Left ventricle myocardium superior (tissue), 1 donor: ENCODE measurements at places on chromosomes 12 and 14. TPM values are rescaled to one million over a fixed set of nuclear protein-coding genes. Genes with fewer than 3 reads are reported as not detected.

Gene SLC38A4
- total RNA-seq = 2.1 TPM

- DNase-seq = no peak
These were observed 179.2 kb downstream of the CCDC91 start for GRCh38 chr12:28369483-28369882.

DNA sequence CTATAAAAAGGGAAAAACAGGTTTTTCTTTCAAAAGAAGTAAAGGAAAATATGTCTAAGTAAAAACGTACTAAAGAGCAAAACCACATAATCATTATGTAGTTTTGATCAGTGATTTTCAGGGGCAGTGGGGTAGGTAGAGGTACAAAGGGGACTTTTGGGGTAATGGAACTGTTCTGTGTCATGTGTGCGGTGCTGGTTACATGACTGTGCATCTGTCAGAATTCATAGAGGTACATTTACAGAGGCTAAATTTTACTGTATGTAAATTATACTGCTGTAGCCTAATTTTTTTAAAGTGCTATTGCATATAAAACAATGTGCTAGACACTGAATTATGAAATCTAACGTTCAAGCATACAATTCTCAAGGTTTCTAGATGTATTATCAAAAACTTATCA, 2.0 kb downstream of the ESR2 start:
- DNase-seq = no peak

- DNase-seq = no peak
These were observed 193.3 kb downstream of the TMEM117 start for GRCh38 chr12:44029194-44029593.

GRCh38 chr12:104352106-104352713, 48.7 kb downstream of the EID3 start:
- no peak for DNase-seq

DNA sequence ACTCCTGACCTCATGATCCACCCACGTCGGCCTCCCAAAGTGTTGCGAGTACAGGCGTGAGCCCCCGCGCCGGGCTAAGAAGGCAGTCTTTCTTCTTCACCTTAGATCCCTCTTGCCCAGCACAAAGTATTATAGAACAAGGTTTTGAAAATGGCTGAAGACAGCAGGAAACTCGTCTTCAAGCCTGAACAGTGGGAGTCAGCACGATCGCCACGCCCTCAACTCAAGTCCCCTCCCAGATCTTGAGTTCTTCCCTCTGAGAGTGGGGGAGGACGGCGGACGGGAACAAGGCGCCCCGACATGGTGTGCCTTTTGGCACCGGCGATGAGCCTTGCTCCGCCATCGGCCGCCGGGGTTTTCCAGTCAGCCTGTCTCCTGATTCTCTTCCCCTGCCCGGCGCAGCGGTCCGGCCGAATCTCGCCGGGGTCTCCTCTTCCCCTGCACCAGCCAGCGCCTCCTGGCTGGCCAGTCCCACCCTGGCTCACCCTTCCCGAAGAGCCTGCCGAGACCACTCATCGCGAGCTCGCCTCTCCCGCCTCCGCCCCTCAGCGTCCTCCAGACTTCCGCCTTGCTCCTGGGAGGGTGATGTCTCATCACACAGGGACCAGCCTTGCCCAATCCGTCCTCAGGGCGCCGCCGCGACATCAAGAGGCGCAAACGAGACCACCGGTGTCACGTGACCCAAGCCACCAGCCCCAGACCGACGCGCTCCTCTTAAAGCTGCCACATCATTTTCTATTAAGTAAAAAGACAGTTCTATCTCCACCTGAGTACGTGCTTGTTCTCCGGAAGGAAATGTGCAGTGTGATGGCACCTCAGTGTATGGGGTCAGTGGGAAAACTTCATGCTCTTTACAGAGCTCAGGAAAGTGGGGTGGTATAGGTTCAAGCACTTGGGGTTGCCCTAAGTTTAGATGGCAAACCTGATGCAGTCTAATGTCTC, at the start of gene CHMP4A:
TSS of gene CHMP4A (minus strand) at position 565 of the 942 bp plus-strand sequence. CDS start at position 516, 49 bp downstream.
- DNase-seq = peak; percentile 97
